Breast epithelium (tissue), 4 donors: ENCODE measurements at places on chromosomes 5 and 9.
A peak's percentile ranks its signal among the peaks of the same experiment; 100 is the strongest.

DNA sequence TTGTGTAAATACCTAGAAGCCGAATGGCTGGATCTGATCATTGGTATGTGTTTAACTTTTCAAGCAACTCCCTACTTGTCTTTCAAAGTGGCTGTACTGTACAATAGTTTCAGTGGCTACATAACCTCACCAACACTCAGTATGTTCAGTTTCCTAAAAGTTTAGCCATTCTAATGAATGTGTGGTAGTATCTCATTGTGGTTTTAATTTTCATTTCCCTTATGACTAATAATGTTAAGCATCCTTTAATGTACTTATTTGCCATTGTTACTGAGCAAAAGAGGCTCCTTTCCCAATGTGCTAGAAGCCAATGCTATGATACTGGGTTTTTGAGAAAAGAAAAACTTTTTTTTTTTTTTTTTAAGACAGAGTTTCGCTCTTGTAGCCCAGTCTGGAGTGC, 27.8 kb upstream of the ALDOB start:
- DNase-seq = no peak

GRCh38 chr5:124104821-124105220, 592.8 kb downstream of the CSNK1G3 start:
- DNase-seq = no peak

DNA sequence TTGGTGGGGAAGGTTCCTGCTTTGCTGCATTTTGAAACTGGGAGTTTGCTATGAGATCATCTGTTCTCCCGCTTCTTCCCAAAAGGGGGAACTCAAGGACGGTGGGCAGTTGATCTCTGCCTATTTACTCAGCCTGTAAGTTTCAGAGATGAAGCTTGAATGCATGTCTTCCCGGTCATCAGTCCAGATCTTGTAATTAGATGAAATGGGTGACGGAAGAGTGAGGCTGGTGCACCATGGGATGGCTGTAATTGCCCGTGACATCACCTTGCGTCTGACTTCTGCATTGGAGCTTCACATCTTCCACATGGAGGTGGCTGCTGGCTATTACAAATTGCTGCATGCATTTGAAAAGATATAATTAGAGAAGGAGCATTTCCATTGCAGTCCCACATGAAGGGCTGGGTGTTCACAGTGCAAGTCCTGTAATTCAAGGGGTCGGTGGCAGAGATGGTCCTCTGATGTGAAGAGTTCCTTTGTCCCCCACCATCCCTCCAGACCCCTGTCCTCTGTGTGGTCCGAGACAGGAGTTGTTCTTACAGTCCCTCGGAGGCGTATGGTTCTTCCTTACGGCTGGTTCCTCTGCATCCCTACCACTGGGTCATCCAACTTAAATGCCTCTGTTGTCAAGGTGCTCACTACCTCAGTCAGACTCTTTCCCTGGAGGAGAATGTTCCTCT, 72.9 kb downstream of the ZNF618 start:
- no peak for DNase-seq

DNA sequence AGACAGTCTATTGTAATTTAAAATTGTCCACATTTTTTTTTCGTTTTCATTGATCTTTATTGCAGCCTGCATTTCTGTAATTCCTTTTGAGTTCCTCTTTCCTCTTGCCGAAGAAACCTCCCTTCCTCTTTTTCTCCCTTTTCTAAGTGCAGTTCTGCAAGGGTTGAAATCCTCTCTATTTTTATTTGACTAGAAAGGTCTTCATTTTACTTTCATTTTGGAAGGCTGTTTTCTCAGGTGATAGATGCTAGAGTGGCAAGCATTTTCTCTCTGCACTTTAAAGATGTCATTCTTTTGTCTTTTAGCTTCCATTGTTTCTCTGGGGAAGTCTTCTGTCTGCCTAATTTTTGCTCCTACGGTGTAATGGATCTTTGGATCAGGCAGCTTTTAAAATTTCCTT, 248.5 kb downstream of the SMARCA2 start:
- DNase-seq = no peak

DNA sequence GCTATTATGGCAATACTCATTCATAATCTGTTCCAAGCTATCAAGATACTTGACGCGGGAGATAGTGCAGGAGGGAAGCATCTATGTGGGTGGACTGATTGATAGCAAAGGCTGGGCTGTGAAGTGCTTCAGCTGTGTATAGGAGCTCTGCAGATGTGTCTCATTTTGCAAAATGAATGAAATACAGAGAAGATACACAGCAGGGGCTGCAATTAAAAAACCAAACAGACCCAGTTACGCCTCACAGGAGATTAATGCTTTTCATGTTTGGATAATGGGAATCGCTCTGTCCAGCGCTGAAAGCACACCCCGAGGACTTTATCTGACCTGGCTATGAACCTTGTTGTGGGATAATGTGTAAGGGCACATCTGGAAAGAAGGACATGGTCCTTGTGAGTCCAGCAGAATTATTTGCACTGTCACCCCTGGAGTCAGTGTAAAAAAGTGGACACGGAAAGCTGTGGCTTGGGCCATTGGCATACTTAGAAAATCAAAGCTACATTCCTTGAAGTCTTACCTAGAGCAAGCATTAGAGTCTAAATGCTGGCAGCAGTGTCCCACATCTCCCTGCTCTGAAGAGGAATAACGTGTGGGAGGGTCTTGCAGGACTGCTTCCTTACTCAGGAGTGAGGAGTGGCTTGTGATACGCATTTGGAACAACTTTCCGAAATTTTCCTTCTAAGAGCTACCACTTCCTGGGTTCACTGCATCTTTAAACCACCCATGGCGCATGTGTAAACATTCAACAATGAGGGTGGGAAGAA, 2.6 kb downstream of the SH3RF2 start:
- DNase-seq = no peak

DNA sequence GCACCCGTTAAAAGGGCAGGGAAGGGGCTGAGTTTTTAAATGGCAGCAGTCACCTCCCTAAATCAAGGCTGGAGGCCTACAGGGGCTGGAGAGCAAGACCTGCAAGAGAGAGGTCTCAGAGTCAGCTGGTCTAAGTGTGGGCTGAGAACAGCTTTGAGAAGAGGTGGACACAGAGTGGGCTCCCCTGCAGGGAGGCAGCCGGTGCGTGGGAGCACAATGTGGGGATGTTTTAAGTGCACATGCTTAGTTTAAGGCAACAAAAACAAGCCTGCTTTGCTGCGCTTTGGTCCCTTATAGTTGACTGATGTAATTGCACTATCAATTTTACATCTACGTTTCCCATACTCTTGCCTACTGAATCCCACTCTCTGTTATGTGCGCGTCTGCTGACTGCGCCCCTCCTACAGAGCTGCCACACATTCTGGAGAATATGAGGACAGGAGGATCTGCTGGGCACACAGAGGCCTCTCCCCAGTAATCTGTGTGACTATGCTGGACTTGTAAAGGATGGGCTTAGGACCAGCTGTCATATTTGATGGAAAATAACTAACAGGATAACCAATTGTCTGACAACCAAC, 62.0 kb upstream of the ICE1 start:
- DNase-seq = no peak

GRCh38 chr9:105054491-105054890, 126.5 kb upstream of the ABCA1 start:
- DNase-seq = no peak

DNA sequence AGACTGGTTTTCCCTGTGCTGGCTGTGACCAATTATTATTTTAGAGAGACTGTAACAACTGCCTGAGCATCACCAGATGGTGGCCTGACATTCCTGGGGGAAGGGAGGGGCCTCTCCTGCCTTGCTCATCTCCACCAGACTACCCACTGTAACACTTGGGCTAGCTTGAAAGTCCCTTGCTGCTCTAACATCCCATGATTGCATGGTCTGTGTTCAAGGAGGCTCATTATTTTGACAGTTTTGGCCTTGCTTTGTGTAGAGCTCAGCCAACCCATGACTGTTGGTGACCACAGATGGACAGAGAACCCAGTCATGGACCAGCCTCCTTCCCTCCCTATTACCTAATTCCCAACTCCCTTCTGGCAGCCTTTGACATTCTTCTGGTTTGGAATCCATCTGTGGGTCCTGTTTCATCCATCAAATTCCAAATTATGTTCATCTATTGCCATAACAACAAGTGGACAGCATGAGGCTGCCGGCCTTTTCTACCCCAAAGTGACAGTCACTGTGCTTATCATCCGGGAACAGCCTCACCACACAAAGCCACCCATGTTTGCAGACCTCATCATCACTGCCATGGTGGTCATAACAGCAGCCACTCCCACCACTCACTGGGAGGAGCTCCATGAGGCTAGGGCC, 49.0 kb upstream of the ICE1 start:
- DNase-seq = no peak

DNA sequence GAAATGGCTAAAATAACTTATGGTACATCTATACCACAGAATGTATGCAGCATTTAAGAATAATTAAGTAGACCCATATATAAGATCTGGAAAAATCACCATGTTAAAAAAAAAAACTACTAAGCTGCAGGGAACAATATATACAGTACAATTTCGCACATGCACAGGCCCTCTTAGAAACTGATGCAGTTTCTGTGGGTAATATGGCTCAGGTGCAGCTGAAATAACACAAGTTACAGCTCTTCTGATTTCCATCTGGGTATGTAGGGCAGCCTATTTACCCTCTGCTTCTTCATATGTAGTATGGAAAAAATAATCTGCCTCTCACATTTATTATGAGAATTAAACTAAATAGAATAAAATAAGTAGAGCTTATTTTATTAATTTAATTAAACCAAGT, 82.9 kb downstream of the YIPF5 start:
- DNase-seq = no peak

- no peak for DNase-seq
Measured at GRCh38 chr9:118686959-118687358, 682.3 kb downstream of the BRINP1 start.

DNA sequence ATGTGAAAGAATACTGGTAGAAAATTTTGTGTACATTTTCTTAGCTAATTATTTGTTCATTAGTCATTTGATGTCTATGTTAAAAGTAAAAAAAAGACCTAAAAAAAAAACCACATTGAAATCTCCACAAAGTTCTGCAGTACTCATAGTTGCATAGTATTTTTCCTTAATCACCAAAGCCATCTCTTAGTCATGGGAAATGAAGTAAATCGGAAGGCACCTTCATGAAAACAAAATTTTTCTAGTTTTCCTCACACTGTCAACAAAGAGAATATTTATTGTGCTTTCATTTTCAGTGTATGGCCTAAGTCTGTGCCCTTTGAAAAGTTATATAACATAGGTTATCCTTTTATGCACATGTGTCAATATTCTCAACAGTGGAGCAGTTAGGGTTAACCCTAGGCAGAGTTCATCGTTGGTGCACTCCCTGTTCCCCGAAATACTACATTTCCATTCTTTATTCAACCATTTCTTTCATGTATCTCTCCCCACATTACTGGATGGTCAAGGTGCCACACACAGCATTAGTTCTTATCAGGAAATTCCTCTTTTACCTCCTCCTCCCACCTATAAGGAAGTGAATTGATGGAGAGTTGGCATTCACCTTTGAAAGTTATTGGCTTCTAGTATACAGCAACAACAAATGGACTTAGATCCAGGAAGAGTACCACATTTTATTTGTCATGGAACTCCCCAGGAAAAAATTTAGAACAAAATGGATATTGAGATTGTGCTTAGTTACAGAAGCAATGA, 93.1 kb downstream of the NUDT12 start:
- no peak for DNase-seq

- DNase-seq = no peak
Measured at GRCh38 chr9:126304971-126305320, 21.7 kb upstream of the MVB12B start.

GRCh38 chr5:25974451-25974850, 1063.9 kb downstream of the CDH9 start:
- DNase-seq = no peak

DNA sequence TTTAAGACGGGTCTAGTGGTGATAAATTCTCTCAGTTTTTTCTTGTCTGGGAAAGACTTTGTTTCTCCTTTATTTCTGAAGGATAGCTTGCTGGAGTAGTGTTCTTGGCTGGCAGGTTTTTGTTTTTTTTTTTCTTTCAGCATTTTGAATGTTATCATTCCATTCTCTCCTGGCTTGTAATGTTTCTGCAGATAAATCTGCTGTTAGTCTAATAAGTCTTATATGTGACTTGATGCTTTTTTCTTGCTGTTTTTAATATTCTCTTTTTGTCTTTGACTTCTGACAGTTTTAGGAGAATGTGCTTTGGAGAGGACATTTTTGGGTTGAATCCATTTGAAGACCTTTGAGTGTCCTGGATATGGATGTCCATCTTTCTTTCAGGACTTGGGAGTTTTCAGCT, 16.0 kb downstream of the HSD17B4 start:
- no peak for DNase-seq

- no peak for DNase-seq
Measured at GRCh38 chr5:64347309-64347708, 158.5 kb upstream of the RGS7BP start.

GRCh38 chr9:127837346-127837745, 17.1 kb downstream of the ENG start:
- DNase-seq = no peak

GRCh38 chr5:31221001-31221400, 27.5 kb downstream of the CDH6 start:
- DNase-seq = no peak

GRCh38 chr9:131237931-131238401, 38.3 kb downstream of the FAM78A start:
- DNase-seq = peak; percentile 67

GRCh38 chr5:73312872-73313510, 135.6 kb downstream of the FOXD1 start:
- no peak for DNase-seq

DNA sequence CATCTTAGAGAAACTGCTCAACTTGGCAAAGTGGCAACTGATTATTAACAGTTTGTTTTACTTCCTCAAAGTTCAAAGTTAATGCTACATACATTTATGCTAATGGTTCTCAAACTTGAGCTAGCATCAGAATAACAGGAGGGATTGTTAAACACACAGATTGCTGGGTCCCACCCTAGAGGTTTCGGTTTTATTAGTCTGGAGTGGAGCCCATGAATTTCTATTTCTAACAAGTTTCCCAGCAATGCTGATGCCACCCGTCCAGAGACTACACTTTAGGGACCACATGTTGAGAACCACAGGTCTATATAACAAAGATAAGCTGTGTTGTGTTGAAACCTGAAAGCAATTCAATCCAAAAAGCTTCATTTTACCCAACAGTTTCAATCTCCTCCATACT, 95.3 kb downstream of the FBXW11 start:
- no peak for DNase-seq

DNA sequence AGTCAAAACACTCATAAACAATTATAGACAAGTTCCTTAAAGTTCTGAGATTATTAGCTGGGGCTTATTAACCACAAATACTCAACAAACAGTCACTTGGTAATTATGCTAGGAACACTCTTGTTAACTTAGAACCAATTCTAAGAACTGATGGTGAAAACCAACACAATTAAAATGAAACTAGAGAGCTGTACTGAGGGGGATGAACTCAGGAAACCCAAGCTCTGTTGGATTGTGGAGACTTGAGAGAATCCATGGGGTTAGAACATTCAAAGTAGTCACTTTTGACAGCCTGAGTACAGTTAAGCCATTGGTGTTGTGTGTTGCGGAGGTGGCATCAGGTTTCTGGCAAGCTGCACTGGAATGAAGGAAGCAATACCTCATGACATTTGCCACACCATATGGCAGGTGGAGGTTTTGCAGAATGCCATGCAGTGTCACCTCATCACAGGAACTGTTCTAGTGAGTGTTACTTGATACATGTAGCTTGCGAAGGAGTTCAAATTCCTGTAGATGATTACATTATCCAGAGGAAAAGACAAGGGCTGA, 480.9 kb upstream of the CD180 start:
- no peak for DNase-seq
